ENCODE measurements at places on chromosomes 7 and 10.

DNA sequence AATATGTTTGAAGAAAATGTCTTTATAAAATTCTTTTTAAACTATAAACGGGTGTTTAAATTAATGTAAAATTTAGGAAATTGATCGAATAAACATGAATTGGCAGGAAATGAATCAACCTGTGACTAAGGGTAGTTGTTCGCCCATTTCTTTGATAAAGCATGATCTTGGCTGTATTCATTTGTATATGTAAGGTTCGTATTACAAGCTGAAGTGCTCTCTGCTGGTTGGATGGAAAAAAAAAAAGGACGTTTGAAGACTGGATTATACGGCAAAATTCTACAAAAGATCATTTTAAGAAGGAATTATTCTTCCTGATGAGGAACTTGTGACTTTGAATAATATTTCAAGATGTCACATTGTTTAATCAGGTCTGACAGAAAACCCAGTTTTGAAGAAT is 185.4 kb upstream of the ANK3 start:
- no peak for DNase-seq

DNA sequence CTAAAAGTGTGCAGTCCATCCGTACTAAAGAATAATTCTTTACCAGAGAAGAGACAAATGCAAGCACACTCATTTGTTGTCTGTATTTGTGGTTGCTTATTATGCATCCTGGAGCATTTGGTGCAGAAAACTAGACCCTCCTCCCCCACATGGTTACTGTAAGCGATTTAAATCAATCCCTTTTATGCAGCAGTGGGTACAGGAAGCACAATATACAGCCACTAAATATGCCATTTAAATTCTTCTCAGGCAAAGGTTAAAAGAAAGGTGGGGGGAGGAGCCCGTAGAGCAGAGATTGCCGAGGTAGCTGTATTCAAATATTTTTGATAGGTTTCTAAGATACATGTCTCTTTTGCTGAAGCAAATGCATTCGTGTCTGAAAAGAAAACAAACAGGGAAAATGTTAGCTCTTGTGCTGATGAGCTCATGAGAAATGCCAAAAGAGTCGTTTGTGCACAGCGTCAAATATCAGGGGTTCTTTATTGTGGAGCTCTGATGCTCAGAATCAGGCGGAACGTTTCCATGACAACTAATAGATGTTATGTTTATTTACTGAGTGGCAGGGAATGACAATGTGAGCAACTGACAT is 131.3 kb upstream of the NPVF start:
- DNase-seq, result no peak

DNA sequence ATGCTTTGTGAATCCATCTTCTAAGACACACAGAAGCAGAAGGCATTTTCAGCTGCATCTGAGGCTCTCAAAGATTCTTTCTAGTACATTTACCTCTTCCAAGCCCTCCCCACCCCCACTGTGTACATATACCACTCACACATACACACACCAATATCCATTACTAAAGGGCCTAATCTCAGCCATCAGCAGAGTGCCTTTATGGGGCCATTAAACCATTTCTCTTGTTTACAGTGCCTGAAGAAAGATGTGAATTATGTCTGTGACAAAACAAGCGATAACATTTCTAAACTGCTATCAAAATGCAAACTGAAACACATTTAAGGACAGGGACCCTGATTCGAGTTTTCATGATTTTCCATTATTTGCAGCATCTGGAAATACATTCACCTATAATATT is 40.0 kb downstream of the ETV1 start:
- no peak for DNase-seq

DNA sequence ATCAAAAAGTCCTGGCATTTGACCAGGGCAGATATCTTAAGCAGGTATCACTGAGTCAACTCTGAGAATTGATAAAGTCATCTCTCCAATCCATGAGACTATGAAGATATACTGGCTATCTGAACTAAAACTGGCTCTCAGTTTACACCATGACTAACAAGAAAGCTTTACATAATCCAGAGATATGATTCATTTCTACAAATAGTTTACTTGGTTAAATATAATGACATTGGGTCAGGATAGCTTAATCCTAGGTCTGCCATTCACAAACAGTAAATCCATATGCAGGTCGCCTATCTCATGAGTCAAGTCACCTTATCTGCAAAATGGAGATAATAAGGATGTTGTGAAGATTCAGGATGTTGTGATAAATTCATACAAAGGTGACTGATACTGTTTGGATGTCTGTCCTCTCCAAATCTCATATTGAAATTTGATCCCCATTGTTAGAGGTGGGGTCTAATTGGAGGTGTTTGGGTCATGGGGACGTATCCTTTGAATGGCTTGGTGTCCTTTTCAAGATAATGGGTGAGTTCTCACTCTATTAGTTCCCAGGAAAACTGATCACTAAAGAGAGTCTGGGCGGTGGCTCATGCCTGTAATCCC is 117.4 kb downstream of the JMJD1C start:
- DNase-seq, result no peak

- no peak for DNase-seq
These were observed 145.4 kb downstream of the PTPRN2 start for GRCh38 chr7:158442260-158442659.

- DNase-seq, result no peak
These were observed 303.7 kb downstream of the BAMBI start for GRCh38 chr10:28981007-28981406.

GRCh38 chr7:153188630-153189029 is 429.1 kb downstream of the ACTR3B start:
- no peak for DNase-seq

DNA sequence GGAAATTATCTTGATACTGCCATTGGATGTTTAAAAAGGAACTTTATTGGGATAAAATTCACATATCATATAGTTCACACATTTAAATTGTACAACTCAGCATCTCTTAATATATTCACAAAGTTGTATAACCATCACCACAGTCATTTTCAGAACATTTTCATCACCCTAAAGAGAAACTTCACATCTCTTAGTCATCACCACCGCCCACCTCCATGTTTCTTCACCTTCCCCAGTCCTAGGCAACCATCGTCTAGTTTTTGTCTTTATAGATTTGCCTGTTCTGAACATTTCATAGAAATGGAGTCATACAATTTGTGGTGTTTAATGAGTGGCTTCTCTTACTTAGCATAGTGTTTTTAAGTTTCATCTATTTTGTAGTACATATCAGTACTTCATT is 96.6 kb downstream of the ANKRD30A start:
- no peak for DNase-seq

DNA sequence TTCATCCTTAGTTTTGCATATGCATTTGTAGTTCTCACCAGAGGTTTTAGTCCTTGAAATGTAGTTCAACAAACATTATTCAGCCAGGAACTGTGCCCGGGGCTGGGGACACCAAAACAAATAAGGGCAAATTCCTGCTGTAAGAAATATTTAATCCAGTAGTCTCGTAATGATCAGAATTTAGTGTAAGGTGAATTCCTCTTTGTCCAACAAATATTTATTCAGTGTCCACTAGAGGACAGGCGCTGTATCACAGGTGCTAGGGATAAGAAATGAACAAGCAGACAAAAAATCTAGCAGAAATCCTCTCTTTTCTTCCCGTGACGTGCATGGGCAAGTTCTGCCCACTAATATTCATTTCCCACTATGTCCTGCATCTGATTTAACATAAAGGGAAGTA is 17.6 kb downstream of the LGI1 start:
- no peak for DNase-seq

GRCh38 chr7:93958216-93958615 is 36.7 kb downstream of the GNG11 start:
- no peak for DNase-seq

DNA sequence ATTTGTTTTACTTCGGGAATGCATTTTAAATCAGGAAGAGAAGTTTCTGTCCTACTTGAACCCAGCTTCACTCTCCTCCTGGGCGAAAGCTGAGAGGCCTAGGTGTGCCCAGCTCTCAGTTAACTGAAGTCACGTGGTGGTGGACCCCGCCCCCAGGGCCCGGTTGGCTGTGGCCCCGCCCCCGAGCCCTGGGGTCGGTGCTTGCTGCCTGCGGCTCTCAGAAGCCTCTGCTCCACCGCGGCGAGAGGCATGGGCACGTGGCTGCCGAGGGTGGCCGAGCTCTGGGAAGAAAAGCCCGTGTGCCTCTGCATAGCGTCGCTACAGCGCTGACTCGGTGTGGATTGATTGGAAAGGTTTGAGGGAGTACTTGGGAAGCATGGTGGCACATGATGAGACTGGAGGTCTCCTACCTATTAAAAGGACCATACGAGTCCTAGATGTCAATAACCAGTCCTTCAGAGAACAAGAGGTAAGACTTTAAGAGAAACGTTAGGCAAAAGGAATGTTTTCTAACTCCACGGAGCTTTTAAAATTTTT is 34.1 kb downstream of the NET1 start:
- peak; percentile 71 for DNase-seq

DNA sequence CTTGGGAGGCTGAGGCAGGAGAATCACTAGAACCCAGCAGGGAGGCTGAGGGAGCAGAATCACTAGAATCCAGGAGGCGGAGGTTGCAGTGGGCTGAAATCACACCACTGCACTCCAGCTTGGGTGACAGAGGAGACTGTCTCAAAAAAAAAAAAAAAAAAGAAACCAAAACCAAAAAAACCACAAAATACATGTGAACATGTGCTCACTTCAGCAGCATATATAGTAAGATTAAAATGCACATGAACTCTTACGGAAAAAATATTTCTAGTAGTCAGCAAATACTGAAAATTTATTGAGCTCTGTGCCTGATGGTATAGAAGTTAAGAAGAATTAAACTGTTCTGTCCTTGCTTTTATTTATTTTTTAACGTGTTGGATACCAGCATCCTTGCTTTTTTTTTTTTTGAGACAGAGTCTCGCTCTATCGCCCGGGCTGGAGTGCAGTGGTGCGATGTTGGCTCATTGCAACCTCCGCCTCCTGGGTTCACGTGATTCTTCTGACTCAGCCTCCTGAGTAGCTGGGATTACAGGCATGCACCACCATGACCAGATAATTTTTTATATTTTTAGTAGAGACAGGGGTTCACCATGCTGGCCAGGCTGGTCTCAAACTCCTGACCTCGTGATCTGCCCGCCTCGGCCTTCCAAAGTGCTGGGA is 9.6 kb upstream of the ZNF487 start:
- no peak for DNase-seq

Measured in stimulated activated CD4-positive, alpha-beta T cell treated with anti-CD3 and anti-CD28 coated beads, TNF-alpha, amount 100 ng/mL, for 1 hour (primary cell).